ENCODE measurements at places on chromosomes 5 and 9.

GRCh38 chr9:108861464-108861863 lies 602 bp upstream of the ACTL7A start:
- DNase-seq: no peak

DNA sequence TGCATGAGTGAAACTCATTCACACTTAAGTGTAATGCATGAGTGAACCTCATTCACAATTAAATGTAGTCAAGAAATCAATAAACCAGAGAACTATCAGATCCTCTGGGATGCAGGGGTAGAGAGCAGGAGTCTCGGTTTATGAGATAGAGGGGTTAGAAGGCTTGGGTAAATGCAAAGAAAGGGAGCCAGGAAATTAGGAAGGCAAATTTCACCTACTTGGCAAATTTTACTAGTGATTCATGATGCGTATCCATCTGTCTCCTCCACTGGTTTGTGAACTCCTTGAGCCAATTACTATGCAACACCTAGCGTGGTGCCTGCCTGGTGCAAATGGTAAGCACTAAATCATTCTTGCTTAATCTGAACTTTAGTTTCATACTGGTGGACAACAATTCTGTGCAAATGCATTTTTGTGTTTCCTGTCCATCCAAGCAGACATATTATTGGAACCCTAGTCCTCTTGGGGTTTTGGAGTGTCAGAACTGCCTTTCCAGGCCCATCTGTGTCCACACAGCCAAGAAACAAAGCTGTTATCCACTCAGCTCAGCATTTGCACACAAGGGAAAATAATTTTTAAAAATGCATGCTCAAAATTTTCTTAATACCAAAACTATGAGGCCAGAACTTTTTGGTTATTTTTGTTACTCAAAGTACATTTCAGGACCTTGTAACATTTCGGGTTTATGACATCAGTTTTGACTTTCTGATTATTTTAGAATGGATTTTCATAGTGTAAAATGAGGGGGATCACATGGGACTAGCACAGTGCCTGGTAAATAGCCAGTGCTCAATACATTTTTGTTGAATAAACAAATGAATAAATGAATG lies 5.2 kb downstream of the HAPLN1 start:
- DNase-seq: no peak

- no peak for DNase-seq
Measured at GRCh38 chr9:37337301-37337890, 85.1 kb upstream of the GRHPR start.

GRCh38 chr9:34647651-34648050 lies 1.2 kb downstream of the GALT start:
- DNase-seq: no peak

All from inflammatory macrophage treated with lipopolysaccharide for 1 hour (primary cell).